ENCODE measurements at places on chromosomes 3 and 15.

DNA sequence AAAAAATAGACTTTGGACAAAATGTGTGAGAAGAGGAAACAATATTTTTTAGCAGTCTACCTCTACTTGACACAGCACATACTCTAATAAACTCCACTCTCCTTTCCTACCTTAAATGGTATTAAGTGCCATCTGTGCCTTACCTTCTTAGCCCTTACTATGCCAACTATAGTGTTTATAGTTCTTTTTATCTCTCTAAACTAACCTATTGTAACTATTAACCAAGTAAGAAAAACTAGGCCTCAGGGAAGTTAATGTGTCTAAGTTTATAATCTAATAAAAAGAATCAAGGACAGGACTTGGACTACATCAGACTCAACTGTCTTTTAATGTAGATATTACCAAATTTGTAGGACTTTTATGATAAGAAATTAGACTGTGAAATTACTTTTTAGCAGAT lies 251.7 kb upstream of the ROBO2 start:
- no peak for DNase-seq

- DNase-seq: no peak
These were observed 10.9 kb downstream of the RARB start for GRCh38 chr3:25438791-25439555.

DNA sequence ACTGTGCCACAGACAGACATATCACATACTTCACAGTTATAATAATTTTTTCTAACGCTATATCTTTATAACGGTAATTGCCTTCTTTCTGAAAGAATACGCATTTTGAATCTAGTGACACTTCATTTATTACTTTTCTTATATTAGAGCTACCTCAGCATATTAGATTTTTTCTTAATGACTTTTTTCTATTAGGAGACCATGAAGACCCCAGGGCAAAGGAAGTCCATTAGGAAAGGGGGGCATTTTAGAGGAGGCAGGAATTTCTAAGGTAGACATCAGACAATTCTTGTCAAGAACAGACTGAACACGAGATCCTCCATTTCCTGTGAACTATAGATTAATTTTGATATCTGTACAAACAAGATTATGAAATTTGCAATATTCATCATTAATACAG lies 90.5 kb upstream of the NSMCE3 start:
- no peak for DNase-seq

DNA sequence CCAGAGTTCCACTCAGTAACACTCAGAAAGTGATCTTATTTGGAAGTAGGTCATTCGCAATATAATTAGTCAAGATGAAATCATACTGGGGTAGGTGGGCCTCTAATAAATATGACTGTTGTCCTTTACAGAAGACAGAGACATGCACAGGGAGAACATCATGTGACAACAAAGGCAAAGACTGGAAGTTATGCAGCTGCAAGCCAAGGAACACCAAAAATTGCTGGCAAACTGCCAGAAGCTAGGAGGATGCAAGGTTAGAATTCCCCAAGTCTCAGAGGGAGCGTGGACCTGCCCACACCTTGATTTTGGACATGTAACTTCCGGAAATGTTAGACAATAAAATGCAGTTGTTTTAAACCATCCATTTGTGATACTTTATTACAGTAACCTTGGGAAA lies 471.5 kb upstream of the AGTR1 start:
- DNase-seq: no peak

DNA sequence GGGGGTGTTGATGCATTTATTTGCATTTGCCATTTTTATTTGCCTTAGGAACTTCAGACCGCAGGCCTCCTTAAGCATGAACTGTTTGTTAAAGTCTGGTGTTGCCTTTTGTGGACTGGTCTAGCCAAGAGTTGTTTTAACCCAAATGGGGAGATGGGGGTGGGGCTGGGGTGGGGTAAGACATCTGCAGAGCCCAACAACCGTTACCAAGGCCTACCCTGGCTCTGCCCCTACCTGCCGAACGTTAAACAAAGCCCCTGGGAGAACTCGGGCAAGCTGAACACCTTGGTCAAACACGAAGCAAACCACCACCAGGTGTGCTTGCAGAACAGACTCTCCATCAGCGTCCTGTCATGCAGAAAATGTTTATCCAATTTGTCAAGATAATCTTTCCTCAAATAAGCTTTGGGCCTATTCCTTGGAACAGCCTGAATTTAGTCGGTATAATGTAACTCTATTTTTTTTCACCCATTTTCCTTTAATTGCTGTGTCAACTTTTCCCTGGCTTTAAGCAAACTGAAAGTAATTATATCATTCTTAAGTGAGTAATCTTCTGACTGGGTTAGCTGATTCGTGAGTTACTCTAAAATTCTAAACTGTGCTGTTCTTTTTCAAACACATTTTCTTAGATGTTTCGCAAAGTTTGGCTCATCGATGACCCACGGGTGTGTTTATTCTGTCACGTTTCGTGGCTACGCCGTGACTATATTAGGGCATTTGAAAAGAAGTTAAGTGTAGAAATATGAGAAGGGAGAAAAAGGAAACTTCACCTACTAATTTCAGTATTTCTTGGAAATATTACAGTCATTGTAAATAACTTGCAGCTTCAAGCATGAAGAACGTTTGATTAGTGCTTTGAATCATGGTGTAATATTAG lies 127.6 kb downstream of the SOX2 start:
- no peak for DNase-seq

GRCh38 chr3:132926098-132926497 lies 112.1 kb upstream of the TMEM108 start:
- no peak for DNase-seq

GRCh38 chr3:192239956-192240355 lies 487.4 kb downstream of the FGF12 start:
- DNase-seq: no peak

GRCh38 chr3:42213417-42213816 lies 52.6 kb downstream of the CCK start:
- DNase-seq: no peak

DNA sequence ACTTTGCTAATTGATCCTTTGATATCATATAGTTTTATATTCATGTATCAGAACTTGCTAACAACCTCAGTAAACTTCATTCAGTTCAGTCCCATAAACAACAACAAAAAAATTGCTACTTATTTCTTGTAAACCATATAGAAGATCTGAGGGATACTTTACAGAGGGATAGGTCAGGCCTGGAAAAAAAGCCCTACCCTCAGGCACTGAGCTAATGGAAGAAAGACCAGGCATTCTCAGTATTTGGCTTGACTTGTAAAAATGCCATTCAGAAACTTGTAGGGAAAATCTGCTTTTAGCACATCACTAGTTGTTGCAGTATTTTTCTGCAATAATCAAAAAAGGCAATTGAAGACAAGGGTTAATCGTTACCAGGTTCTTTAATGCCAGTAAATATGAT lies 33.1 kb downstream of the ARMC8 start:
- no peak for DNase-seq

GRCh38 chr3:114393367-114394072 lies 99.7 kb downstream of the TIGIT start:
- no peak for DNase-seq

DNA sequence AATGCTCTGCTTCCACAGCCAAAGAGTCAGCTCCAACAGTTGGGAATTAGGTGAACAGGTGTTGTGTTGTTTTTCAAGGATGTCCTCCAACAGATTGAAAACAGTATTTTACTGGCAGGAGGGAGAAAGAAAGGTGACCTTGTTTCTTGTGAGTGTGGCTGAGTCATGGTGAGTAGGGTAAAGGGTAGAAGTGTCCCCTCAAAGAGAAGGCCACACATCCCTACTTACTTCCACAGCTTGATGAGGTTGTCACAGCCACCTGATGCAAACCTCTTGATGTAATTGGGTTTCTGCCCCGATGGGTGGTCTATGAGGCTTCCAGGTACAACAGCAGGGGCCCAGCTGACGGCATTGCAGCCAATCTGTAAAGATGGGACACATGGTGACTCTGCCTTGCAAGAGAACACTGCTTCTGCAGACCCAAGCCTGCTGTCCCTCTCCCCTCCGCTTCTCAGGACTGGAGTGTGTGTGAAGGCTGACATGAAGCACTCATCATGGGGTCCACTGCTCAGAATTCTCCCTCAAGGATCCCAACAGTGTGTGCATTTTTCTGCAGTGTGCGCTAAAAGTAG lies 12.7 kb upstream of the GHRL start:
- DNase-seq: no peak
